Stimulated activated CD8-positive, alpha-beta memory T cell treated with anti-CD3 and anti-CD28 coated beads, Interleukin-7, amount 100 ng/mL, for 48 hours (primary cell): ENCODE measurements at places on chromosomes 13 and 19.

- no peak for DNase-seq
Measured at GRCh38 chr13:37960427-37960826, 90.9 kb upstream of the TRPC4 start.

- no peak for DNase-seq
Measured at GRCh38 chr19:3603121-3603811, 3.4 kb downstream of the TBXA2R start.

DNA sequence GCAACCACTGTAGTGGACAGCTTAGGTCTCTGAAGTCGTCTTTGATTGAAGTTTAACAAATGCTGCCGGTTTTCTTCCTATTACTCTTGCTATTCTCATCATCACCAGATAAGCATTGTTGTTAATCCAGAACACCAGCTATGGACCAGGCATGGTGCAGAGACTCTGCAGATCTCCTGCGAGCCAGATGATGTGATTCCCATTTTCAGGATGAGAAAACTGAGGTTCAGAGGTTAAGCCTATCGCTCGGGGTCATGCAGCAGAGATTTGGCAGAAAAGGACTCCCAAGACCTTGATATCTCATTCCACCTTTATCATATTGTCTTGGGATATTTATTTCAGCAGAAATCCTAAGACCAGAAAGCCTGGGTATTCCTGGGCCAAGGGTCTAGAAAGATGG, 16.5 kb upstream of the CABP5 start:
- no peak for DNase-seq

DNA sequence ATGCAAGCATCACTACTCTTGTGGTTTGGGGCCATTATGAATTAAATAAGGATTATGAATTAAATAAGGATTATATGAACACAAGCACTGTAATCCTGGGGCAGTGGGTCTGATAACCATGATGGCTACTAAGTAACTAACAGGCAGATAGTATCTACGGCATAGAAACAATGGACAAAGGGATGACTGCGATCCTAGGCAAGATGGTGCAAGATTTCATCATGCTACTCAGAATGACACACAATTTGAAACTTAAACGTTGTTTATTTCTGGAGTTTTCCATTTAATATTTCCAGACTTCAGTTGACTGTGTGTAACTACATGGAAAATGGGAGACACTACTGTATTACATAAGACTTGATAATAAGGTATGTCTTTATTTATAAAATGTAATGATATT, 15.1 kb downstream of the KCNRG start:
- no peak for DNase-seq

- DNase-seq: no peak
Measured at GRCh38 chr13:89571676-89572075, 1775.8 kb upstream of the MIR17HG start.

GRCh38 chr19:41324921-41325639, 15.1 kb downstream of the CCDC97 start:
- no peak for DNase-seq

- no peak for DNase-seq
Measured at GRCh38 chr13:37615276-37615675, 16.7 kb upstream of the POSTN start.

DNA sequence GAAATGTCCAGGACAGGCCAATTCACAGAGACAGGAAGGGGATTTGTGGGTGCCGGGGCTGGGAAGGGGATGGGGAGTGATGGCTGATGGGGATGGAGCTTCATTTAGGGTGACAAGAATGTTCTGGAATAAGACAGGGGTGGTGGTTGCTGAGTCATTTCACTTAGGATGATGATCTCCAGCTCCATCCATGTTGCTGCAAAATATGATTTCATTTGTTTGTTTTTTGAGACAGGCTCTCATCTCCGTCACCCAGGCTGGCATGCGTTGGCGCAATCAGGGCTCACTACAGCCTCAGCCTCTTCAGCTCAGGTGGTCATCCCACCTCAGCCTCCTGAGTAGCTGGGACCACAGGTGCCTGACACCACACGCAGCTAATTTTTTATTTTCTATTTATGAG, 3.1 kb upstream of the JSRP1 start:
- DNase-seq: no peak

DNA sequence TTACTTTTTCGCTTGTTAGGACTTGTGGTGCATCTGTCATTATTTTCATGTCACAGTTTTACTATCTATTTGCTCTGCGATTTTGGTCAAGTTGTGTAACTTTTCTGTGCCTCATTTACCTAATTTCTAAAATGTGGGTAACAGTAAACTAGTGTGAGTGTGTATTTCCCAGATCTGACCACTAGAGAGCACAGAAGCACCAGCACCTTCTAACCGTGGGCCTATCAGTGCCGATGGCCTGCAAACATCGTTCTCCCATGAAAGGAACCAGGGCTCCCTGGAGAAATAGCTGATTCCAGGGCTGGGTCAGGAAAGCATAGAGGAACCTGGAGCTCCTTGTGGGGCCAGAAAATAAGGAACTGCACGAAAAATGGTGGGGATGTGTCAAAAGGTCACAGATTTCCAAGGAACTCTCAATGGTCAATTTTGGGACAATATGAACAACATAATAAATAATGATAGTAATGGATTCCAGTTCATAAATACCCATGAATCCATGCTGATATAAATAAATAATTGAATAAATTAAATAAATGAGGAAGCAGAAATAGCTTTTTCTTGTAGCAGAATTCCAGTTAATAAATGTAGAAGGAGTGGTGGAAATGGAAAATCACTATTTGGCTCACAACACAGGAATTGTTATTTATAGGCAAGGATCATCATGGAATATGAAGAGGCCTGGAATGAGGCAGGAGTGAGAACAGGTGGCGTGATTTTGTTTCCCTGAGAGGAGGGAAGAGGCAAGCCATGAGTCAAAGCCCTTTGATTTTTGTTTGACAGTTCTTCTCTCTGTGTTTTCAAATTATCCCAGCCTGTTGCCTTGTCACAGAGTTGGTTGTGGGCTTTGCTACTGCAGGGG, 31.1 kb downstream of the CEACAM8 start:
- DNase-seq: no peak

DNA sequence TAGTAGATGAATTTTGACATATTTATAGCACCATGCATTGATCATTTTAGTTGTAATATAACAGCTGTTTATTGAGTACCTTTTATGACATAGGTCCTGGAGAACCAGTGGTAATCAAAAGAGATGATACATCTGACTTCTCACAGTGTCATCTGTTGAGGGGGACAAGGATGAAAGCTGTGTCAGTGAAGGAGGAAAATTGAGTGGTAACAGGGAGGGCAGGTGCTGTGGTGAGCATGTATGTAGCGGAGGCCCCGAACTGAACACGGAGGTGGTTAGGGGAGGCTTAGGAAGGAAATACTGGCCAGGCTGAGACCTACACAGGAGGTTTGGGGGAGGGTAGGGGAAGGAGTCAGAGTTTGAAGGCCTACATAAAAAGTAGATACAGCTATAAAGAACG, 199.7 kb downstream of the GGACT start:
- no peak for DNase-seq

- no peak for DNase-seq
Measured at GRCh38 chr19:1038978-1039645, 795 bp upstream of the ABCA7 start.

DNA sequence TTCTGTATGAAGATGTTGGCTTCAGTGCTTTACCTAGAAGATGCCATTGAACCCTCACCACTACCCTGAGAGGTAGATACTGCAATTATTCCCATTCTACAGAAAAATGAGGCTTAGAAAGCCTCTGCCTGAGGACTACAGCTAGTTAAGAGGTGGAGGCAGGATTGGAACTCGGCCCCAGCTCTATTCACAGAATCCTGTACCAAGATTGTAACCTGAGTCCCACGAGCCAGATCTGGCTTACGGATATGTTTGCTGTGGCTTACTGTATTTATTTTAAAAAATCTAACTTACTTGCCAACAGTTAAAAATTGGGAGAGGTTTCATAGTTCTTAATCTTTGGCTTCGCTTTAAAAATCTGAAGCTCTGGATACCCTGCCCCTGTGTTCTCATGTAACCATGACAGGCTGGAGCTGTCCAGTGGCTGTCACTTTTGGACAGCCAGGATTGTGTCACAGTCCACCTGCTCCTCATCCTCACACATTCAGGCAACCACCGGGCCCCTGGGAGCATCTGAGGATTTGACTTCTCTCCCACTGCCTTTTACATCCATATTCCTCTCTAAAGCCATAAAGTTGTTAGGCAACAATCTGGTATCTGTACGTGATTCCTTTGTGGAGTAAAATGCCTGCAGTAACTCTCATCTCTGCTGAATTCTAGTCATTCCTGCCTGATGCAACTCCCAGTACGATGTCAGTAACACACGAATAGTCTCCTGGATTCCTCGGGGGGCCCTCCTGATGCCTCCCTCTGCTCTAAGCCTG, 160.8 kb upstream of the SERP2 start:
- no peak for DNase-seq

DNA sequence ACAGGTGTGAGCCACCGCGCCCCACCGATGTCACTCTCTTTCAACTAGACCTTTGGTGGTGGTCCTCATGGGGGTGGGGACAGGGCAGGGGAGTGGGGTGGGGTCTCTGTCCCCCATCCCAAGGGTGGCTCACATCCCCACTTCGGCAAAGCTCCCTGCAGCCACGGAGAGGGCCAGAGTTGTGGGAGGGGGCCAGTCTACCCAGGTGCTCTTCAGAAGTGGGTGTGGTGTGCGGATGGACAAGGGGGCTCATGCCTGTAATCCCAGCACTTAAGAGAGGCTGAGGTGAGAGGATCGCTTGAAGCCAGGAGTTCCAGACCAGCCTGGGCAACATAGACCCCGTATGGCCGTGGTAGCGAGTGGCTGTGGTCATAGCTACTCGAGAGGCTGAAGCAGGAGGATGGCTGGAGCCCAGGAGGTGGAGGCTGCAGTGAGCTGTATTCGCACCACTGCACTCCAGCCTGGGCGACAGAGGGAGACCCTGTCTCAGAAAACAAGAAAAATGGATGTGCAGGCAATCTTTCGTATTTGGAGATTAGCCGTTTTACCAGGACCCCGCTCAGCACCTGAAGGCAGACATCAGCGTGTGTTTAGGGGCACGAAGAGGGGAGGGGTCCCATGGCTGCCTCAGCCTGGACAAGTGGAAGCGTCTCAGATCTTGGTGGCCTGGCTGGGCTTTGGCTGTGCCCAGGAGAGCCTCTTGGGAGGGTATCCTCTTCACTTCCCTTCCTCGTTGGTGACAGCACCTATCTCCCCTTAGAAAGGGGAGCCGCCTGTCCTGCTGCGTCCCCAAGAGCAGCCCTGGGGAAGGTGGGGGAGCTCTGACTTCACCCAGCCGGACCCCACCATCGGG, 846 bp downstream of the TGFBR3L start:
- no peak for DNase-seq

GRCh38 chr19:49559928-49560327, 20.4 kb downstream of the NOSIP start:
- no peak for DNase-seq

- no peak for DNase-seq
Measured at GRCh38 chr19:19595171-19595701, 23.3 kb downstream of the PBX4 start.

DNA sequence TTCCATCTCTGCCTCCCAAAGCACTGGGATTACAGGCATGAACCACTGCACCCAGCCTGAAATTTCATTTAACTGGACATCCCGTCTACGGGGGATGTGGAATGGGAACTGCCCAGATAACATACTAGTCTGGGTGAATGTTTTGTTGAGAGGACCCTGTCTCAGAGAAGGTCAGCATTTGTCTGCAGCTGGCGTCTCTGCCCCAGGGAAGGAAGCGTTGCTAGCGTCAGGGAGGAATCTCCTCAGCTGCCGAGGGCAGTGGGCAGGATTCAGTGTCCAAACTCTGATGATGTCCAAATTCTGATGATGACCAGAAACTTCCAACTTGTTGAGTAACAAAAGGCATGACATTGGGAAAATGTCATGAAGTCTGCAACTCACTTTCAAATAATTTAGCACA, 3.1 kb downstream of the NXNL1 start:
- no peak for DNase-seq

GRCh38 chr13:21031594-21032275, 29.7 kb downstream of the LATS2 start:
- no peak for DNase-seq

- no peak for DNase-seq
Measured at GRCh38 chr19:41321600-41322270, 11.8 kb downstream of the CCDC97 start.

DNA sequence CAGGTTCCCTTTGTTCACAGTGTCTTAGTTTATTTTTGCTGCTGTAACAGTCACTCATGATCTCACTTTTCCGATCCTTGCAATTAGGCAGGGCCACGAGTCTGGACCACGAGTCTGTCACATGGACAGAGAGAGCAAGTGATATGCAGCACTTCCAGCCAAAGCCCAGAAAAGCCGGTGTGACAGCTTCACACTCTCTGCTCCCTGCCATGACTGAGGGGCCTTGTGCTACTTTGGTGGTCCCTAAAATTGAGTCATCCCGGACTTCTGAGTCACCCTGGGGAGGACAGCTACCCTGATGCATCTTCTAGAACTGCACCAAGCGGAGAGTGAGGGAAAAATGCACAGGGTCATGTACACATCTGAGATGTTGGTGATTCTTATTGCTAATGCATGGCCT, 179.6 kb downstream of the EFNB2 start:
- DNase-seq: no peak

GRCh38 chr19:2249880-2250765, 1.0 kb downstream of the AMH start:
- no peak for DNase-seq

GRCh38 chr19:50198431-50199258, 4.8 kb upstream of the MYH14 start:
- DNase-seq: no peak

DNA sequence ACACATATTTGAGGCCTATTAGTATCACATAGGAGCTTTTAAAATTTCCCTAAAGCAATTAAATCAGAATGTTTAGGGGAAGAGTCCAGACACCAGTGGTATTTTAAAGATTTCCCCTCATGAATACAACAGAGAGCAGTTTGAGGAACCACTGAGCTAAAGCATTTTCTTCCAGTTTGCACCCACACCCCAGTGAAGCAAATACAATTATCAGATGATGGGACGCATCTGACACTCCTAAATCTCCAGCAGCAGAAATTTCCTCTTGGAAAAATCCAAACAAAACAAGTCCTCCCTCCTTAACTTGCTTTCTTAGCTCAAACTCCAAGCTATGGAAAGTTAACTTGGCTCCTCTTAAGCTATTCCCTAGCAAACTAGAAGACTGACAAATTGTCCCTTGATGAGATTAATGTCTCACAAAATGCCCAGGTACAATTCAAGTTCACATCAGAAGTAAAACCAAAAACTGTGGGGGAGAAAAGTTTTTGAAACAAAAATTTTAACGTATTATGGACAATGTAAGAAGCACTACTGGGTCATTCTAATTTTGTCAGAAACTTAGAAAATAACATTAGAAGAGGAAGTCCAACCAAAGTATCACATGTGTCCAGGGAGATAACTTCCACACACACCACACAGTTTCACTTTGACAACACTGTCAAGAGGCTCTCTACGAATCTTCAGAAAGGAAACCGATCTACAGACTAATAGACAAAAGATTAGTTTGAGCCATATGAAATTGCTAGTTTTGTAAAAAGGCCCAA, 74.1 kb downstream of the ABCC4 start:
- no peak for DNase-seq

- DNase-seq: no peak
Measured at GRCh38 chr19:31261019-31261602, 88.1 kb downstream of the TSHZ3 start.
